Stimulated activated naive CD8-positive, alpha-beta T cell treated with anti-CD3 and anti-CD28 coated beads, Interleukin-15, amount 100 ng/mL, for 72 hours (primary cell): ENCODE measurements at places on chromosomes 1 and 21.

DNA sequence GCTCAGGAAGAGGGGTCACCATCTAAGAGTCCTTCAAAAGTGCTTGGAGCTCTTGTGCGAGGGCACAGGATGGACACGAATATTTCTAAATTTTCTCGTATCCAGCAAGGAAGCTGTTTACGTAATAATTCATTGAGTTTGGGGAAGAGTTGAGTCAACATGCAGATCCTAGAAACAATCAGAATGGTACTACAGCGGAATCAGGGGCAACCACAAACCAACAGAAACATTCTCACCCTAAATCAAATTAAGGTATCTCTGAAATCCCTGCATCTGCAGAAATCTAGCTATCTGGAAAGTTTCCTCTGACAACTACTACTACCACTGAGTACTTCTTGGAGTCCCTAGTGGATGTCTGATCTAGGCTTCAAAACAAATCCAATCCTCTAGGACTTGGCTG lies 352.4 kb downstream of the LTN1 start:
- DNase-seq, result no peak

GRCh38 chr1:31041529-31041928 lies 24.0 kb downstream of the PUM1 start:
- DNase-seq, result no peak

GRCh38 chr1:115507901-115508300 lies 133.9 kb upstream of the VANGL1 start:
- no peak for DNase-seq

- DNase-seq, result no peak
Observed at GRCh38 chr1:89876463-89876862, 55.6 kb downstream of the LRRC8D start.

DNA sequence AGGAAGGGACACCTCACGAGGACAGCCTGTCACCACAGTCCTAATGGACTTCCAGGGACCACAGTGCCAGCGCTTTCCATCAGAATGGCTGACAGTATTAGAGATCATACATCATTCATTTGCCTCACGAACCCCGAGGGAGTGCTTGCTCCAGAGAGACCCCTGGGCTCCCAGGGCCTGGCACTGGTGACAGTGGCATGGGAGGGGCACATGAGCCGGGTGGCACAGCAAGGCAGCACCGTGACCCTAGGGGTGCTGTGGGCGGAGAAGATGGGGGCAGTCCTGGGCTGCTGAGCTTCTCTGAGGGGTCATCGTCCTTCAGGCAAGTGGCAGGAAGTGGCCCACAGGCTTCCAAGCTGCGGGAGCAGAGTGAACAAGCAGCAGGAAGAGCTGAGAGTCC lies 16.4 kb upstream of the TSPEAR start:
- DNase-seq, result no peak

DNA sequence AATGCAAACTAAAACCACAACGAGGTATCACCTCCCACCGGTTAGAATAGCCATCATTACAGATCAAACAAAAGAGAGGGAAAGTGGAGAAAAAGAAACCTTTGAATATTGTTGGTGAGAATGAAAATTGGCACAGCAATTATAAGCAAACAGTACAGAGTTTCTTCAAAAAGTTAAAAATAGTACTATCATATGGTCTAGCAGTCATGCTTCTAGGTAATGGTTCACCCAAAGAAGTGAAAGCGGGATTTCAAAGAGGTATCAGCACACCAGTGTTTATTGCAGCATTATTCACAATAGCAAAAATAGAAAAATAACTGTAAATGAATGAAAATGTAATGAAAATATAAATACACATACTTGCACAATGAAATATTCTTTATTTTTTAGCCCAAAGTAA lies 8.2 kb downstream of the OR2T10 start:
- DNase-seq, result no peak

DNA sequence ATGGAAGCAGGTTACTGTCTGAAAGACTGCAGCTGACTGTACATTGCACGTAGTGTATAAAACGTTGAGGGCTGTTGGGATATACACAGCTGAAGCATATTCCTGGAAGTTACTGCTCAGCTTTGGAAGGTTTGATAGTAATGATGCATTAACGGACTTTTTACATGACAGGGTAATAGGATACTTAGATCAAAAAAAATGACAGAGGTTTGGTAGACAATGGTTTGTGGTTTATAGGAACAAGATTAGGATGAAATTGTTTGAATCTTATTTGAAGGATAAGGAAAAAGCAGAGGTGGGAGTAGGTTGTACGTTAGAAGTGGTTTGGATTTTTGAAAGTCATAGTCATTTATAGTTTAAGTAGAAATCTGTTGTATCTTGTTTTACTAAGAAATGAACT lies 33.0 kb downstream of the ADGRL2 start:
- DNase-seq, result no peak

GRCh38 chr1:110962892-110963690 lies 631 bp downstream of the LRIF1 start:
- peak; percentile 71 for DNase-seq

DNA sequence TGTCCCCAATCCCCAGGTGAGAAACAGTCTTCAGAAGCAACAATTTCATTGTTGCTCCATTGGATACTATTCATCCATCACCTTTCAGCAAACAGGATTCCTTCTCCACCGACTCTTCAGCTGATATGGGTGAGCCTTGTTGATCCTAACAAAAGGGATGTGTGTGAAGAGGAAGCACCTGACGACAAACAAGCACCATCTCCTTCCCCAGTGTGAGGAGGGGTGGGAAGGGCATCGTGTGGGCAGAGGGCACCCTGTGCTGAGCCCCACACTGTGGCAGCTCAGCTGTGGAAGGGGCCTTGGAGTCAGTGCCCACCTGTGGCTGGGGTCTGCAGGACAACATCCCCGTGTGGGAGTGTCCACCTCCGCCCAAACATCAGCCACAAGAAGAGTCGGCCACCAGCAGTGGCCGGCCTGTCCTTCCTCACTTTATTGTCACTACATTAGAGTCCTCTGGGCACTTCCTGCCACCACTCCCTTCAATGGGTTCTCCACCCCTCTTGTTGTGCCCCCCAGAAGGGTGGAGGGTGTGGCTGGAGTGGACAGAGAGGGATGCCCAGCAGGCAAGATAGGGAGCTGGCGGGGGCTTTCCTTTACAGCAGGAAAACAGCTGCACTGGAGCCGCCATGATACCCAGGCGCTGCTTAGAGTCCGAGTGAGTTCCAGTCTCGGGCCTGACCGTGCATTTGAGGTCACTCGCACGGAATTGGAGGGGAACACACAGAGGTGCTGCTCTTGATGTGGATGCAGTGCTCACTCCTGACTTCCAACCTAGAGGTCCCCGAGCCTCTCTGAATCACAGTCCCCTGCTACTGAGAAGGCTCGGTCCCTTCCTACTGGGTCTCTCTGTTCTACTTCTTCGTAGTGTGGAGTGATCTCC lies 40.9 kb downstream of the VPS26C start:
- no peak for DNase-seq

GRCh38 chr1:197413564-197413963 lies 145.5 kb downstream of the CRB1 start:
- DNase-seq, result no peak

DNA sequence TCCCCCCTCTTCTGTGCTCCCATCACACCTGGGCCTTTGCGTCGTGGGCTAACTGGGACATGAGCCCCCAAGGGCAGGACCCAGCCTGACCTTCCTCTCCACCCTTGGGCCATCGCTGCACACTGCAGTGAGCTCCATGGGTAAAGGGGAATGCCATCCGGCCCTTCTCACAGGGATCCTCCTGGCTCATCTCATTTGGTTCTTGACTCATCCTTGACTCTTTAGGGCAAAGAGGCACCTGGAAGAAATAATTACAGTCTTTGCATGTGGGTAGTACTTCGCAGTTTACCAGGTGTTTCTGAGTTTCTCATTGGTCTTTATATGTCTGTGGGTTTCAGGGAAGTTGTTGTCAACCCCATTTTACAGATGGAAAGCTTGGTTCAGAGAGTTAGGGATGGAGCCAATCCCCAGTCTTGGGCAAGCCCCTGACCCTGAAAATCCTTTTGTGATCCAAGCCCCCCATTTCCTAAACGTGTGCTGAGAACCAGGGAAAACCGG lies 59.3 kb upstream of the ID3 start:
- no peak for DNase-seq

GRCh38 chr1:231653632-231654031 lies 27.0 kb downstream of the DISC1 start:
- DNase-seq, result no peak

DNA sequence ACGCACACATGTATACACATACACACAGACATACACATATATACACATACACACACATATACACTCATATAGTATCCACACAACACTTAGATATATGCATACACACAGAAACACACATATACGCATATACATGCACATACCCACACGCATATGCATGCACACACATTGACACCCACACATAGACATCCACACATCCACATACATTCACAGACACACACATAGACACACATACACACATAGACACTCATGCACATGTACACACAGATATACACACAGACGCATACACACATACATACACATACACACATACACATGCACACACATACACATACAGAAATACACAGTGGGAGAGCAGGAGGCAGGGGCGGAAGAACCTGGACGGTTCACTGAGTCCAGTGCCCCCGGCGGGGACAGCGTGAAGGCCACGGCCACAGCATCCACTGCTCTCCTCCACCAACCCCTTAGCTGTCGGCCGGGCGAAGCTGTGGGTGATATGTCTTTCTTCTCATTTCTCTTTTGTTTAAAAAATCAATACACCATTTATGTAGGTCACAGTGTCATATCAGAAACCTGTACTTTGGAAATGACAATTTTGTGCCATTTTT lies 2.8 kb upstream of the C1QB start:
- DNase-seq, result no peak

GRCh38 chr21:21373969-21374368 lies 375.8 kb downstream of the NCAM2 start:
- no peak for DNase-seq

- DNase-seq, result no peak
Observed at GRCh38 chr1:107019166-107019565, 37.3 kb upstream of the PRMT6 start.

DNA sequence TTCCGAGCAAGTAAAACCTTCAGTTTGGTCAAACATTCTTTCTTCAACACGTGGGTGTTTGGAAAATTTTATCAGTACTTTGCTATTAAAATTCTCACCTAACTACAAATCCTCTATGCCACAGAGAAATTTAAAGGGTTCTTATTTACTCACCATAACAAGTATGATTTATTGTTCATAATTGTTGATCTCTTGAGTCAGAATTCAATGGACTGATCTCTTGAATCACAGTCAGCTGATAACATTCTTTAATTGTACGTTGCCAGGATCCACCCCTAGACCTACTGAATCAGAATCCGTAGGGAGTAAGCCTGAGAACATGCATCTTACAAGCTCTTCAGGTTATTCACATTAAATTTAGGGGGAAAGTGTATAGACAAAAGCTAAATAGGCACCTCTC lies 51.2 kb downstream of the DIPK1A start:
- DNase-seq, result no peak

GRCh38 chr1:243396876-243397275 lies 141.0 kb downstream of the SDCCAG8 start:
- no peak for DNase-seq

DNA sequence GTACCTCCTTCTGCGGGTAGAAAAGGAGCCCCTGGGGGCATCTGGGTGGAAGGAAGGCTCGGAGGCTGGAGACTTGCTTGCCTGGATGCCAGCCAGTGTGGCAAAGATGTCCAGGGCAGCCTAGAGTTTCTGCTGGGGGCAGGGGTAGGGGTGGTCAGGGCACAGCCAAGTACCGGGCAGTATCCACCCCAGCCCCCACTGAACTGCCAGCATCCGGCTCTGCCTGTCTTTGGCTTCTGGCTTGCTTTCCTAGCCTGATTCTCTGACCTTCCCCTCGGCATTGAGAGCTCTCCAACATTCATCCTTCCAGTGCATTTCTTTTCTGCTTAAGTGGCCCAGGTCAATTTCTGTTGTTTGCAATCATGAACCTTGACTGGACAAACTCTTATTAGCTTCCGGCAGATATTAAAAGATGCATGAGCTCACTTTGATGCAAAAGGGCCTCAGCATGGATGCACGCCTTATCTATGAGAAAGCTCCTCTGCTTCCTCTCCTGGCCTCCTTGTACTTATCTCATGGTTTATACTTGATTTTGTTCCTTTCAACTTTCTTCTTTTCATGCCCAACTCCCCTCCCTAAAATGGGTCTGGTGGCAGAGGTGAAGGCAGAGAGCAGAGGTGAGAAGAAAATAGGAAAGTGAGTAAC lies 116.9 kb downstream of the HLCS start:
- DNase-seq, result no peak

DNA sequence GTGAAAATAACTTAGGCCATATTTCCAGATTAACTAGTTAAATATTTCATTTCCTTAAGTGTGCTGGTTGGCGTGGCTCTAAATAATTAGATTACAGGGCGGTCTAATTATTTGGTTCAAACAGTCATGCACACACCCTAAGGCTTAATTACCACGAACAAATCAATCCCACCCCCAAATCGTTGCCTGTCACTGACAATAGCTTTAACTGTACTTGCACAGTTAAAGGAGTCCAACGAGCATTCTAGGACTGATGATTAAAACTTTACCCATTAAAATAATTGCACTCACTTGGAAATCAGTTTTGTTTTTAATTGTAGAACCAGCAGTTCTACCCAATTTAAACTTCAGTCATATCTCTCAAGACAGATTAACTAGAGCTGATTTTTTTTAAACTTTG lies 1.5 kb upstream of the POU2F1 start:
- DNase-seq, result no peak

GRCh38 chr1:62826901-62827300 lies 43.0 kb downstream of the ATG4C start:
- no peak for DNase-seq

DNA sequence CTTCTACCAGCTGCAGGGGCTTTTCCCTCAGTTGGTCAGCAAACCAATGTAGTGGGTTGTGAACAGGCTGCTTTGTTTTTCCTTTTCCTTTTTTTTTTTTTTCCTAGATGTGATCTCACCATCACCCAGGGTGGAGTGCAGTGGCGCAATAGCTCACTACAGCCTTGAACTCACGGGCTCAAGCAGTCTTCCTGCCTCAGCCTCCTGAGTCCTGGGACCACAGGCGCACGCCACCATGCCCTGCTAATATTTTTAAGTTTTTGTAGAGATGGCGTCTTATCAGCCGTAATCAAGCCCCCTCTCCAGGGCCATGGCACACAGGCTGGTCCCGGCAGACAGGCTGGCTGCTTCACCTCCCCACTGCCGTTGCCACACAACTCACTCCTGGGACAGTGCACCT lies 3.4 kb upstream of the TRIM11 start:
- DNase-seq, result no peak

DNA sequence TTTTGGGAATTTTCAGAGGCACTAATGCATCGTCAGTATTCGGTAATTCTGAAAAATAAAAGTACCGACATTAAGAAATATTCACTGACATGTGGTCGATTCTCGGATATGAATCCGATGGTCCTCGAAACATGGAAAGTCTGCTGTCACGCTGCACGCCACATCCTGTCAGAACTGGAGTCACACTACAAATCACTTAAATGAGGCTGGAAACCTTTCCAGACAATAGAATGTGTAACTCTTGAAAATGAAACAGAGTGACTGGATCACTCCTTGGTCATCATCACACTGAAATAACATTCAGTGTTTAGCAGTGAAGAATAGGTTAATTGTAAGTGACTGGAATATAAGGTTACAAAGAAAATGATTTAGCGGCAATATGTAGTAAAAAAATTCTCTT lies 620.1 kb upstream of the ADAMTS5 start:
- DNase-seq, result no peak

GRCh38 chr1:206636671-206637070 lies 1.3 kb downstream of the DYRK3 start:
- DNase-seq, result no peak

GRCh38 chr1:21902026-21903012 lies 34.8 kb downstream of the HSPG2 start:
- DNase-seq, result no peak

- DNase-seq, result no peak
Observed at GRCh38 chr1:59360170-59360569, 63.3 kb downstream of the FGGY start.
